Mucosa of gallbladder (tissue), 1 donor: ENCODE measurements at places on chromosomes 16 and 17.

- DNase-seq: peak; percentile 56
Observed at GRCh38 chr17:8798846-8799569, at the start of gene MFSD6L. Gene MFSD6L (minus strand): TSS chr17:8799365. CDS start chr17:8799120, 245 bp downstream.

GRCh38 chr16:19315889-19316433, 30.4 kb downstream of the CLEC19A start:
- no peak for DNase-seq

GRCh38 chr17:39742126-39742855, 4.6 kb downstream of the GRB7 start:
- no peak for DNase-seq

- DNase-seq: no peak
Observed at GRCh38 chr16:65884018-65884417, 482.5 kb upstream of the CDH5 start.

- DNase-seq: no peak
Observed at GRCh38 chr17:74805591-74805991, 29.4 kb upstream of the NAT9 start.

DNA sequence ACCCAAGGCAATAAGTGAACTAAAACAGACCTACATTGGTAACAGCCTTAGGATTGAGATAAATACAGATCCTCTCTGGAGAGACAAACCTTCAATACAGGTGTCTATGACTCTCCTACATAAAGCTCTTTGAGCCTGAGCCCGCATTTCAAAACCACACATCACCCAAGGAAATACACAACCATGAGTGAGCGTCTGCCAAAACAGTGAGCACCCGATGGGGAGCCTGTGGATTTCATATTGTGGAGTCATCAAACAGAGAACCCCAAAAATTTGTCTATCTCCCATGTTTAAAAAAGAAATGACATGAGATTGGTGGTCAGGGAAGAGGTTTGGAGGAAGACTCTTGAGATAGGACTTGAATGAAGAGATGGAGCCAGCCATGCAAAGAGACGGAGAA, 102.2 kb upstream of the LHX1 start:
- DNase-seq: no peak
